ENCODE measurements at places on chromosomes 6 and 20. TPM values are rescaled to one million over a fixed set of nuclear protein-coding genes. Genes with fewer than 3 reads are reported as not detected.

Gene OR11A1
- total RNA-seq: not detected

Gene MAP3K5
- 9.5 TPM for total RNA-seq

Gene BHLHE23
- total RNA-seq: not detected

Gene RBBP9
- total RNA-seq: 128 TPM

Gene CLPSL2
- not detected for total RNA-seq

Gene WFDC5
- total RNA-seq: not detected

Gene ABHD16B
- total RNA-seq: not detected

Gene MAP7
- total RNA-seq: 1.3 TPM

Gene TRIM10
- total RNA-seq: 0.69 TPM

Gene KCNG1
- 69.2 TPM for total RNA-seq

DNA sequence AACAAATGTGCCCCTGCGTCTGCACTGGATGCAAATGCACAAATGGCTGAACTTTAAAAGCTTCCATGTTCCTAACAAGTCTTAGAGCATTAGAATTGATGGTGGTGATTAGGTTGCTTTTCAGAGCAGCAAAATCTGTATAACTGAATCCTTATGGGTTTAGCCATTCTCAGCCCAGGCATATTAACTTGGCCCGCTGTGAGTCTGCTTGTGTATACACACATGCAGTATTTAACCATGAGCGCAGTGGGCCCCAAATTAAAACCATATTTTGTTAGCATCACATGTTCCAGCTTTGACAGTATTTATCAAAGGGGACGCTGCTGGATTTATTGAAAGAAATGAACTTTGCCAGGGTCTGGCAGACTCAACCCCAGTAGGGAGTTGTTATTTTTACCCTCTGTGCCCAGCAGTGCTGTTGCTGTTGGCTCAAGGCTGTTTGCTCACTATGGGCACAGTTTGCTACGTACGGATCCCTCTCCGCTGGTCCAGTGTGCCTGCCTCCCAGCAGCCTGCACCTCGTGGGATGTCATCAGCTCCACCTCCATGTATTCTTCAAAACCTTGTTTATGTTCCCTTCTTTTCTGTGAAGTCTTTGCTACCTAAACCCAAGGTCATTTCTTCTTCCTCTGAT lies 144.7 kb downstream of the QRSL1 start:
- no peak for DNase-seq

- DNase-seq: no peak
Observed at GRCh38 chr20:64030371-64031134, 5.4 kb upstream of the C20orf204 start.

DNA sequence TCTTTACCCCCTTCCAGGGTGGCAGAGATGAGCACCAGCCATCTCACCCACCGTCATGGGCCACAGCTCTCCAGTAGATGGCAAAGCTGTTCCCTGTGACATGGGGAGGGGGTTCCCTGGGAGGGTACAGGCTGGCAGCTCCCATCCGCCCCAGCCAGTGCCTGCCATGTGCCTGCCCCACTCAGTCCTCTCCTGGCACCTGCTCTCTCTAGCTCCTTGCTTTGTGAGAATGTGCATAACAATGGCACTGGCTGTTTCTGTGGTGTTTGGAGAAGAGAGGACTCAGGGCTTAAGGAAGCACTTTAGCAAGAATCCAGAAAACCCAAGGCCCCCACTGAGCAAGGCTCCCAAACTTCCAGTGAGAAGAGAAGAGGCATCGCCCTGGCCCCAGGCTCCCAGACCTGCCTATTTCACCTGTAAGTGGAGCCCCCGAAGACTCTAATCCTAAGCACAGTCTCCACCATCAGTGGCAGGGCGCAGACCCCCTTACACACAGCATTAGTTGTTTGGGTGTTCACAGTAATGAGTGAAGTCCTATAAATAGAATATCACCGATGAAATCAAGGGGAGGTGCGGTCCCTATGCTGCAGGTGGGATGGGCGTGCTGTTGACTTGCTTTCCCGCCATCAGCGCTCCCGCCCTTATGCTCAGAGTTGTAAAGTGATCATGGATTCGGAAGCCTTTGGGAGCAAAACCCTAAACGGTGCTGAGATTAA lies 110.2 kb downstream of the AGPAT4 start:
- DNase-seq: no peak

- DNase-seq: no peak
Observed at GRCh38 chr6:158796353-158796752, 22.8 kb downstream of the EZR start.

DNA sequence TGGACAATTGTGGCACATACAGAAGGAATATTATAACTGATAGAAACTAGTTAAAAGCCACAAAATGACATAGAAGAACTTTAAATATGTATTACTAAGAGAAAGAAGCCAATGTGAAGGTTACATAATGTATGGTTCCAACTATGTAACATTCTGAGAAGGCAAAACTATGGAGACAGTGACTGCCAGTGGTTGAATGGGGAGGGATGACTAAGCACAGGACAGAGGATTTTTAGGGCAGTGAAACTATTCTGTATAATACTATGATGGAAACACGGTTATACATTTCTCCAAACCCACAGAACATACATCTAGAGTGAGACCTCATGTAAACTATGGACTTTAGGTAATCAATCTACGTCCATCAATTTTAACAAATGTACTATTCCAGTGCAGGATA lies 22.4 kb downstream of the SYNCRIP start:
- DNase-seq: no peak

DNA sequence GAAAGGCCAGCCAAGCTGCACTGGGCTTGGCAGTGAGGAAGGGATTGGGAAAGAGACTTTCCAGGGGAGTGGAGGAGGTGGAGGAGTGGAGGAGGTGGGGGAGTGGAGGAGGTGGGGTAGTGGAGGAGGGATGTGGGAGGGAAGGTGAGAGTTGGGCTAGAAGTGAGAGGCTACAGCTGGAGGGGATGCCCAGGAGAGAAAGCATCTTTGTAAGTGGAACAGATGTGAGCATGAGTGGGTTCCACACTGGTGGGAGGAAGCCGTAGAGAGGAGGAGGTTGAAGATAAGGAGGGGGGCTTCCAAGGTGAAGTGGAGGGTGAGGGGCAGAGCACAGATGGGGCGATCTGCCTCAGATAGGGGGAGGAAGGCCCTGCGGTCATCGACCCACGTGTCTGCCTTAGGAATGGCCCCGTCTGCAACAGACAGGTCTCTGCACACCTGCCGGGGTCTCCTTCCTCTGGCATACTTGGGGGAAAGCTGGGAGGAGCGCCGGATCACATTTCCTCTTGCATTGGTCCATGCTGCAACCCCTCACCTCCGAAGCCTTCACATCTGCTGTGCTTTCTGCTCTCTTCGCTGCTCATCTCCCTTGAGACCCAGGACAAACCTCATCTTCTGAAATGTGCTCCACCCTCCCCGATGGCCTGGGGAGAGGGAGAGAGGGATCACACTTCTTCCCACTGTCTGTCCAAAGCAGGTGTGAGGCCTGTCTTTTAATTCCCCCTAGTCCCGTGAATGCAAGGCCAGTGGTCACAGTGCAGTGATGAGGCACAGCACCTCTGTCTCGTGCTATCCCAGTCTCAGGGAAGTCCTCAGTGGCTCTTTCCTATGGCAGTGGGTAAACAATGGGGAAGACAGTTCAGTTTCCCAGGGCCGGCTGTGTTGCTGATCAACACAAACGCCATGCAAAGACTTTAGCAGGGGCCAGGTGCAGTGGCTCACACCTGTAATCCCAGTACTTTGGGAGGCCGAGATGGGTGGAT lies 48.6 kb upstream of the SNX9 start:
- peak; percentile 54 for DNase-seq

DNA sequence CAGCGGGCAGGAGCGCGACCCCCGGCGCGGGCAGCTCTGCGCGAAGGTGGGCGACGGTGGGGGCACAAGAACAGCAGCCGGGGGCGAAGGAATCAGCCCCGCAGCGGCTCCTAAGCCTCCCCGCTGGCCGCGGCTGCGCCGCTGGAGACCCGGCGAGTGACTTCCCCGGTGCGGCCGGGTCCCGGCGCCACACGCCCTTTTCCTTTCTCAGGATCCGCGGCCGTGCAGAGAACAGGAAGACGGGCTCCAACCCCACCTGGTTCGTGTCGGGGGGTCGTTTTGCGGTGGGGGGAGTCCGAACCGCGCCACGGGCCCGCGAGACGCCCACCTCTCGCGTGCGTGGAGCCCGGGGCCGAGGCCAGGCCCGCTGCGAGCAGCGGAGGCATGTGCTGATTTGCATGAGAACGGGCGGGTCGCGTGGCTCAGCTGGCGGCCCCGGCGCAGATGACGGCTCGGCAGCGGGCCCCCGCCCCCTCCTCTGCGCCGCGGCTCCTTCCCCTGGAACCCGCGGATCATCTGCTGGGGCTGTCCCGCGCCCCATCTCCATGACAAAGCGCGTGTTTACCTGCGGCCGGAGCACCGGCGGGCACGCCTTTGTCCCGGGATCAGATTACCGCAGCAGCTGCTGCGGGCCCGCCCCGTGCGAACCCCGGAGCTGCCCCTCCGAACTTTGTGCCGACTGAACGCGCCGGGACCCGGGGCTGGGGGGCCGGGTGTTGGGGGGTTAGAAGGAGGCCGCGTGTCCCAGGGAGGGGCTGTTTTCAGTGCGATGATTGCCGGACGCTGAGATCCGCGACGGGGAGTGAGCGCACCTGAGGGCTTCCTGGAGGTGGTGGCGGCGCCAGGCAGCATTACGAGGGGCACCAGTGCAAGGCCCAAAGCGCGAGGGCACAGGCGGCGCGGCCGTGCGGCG lies 4.9 kb upstream of the DLL1 start:
- no peak for DNase-seq

DNA sequence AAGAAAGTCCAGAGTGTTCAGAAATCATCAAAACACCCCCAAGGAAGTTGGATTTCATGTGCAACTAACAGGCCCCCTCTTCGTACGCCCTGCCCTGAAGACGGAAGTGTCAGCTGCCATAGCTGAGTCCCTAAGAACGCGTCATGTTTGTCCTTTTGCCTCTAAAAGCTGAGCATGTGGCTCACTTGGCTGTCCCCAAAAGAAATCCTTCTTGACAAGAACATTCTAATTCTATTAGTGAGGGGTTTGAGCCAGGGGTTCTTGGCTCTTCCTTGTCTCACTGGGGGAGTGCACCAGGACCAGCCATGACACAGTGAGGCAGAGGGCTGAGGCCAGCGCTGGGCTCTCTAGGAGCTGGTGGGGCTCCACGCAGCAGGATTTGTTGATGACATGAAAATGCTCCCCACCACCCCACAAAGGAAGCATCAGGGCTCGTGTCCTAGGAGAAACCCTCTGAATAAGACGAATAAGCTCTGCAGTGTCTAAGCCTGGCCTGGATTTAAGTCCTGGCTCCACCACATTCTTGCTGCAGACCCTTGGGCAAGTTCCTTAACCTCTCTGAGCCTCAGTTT lies 20.0 kb upstream of the SPO11 start:
- no peak for DNase-seq

GRCh38 chr6:34476921-34477320 lies 11.0 kb downstream of the PACSIN1 start:
- no peak for DNase-seq

DNA sequence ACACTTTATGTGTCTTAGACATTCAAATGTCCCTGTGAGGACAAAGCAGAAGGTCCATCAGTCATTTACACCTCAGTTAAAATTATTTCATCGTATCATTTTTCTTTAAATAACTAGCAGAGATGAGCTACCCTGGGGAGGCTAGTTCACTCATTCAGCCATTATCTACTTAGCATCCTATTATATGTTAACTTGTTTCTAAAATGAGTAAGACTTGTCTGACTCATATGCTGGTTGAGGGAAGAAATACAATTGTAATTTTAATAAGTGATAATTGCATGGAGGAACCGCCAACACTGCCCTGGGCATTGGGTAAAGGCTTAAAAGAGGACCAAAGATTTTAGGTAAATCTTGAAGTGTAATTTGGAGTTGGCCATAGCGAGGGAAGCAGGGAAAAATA lies 12.4 kb upstream of the PTPRK start:
- no peak for DNase-seq

- no peak for DNase-seq
Observed at GRCh38 chr20:49247792-49248191, 28.6 kb downstream of the DDX27 start.

DNA sequence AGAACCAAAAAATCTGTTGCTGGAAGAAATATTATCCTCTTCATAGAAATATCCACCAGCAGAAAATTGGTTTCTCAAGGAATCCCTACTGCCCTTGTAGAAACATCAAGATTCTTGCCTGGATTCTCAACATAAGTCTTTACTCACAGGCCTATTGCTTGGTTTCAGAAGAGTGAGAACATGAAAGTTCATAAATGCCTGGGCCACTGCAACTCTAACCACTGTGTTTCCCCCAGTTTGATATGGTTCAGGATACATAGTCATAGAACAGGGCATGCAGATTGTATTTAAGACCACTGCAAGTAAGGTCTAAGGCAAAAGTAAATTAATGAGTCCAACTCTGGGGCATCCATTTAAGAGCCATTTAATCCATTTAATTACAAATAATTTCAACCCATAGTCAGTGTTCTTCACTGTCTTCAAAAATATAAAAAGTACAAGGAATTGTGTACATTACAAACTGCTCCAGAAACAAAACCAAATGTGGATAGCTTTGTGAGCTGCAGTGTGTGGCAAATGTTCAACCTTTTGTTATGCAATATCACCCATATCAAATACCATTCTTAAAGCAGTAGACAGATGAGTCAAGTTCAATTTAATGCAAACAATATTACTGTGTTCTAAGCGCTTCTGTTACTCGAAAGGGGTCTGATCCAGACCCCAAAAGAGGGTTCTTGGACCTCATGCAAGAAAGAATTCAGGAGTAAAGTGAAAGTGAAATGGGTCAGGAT lies 83.3 kb downstream of the OPRM1 start:
- no peak for DNase-seq

DNA sequence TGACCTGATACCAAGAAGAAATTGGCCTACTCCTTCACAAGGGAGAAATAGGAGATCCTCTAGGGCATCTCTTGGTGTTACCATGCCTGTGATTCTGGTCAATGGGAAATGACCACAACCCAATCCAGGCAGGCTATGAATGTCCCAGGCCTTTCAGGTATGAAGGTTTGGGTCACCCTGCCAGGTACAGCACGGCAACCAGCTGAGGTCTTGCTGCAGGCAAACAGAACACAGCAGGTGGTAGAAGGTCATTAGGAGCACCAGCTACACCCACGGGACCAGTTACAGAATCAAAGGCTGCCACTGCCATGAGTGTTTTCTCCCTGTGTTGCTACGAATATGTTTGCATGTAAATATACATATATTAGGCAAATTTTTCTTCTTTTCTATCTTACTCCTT lies 202.3 kb downstream of the ERMARD start:
- DNase-seq: no peak

- DNase-seq: no peak
Observed at GRCh38 chr20:21339499-21339898, 36.4 kb downstream of the XRN2 start.

GRCh38 chr20:2871111-2871465 lies 2.2 kb upstream of the PTPRA start:
- no peak for DNase-seq

- no peak for DNase-seq
Observed at GRCh38 chr20:7829776-7830175, 110.5 kb downstream of the HAO1 start.

GRCh38 chr6:73691512-73691911 lies 4.5 kb upstream of the CD109 start:
- DNase-seq: no peak

GRCh38 chr6:139338795-139339194 lies 35.7 kb downstream of the CITED2 start:
- peak; percentile 29 for DNase-seq

All from uterus (tissue), 4 donors.